ENCODE measurements at places on chromosomes 6 and 20.

- DNase-seq = no peak
Measured at GRCh38 chr6:135298455-135298854, 117.3 kb downstream of the MYB start.

- no peak for DNase-seq
Measured at GRCh38 chr6:11206576-11206975, 25.9 kb downstream of the NEDD9 start.

DNA sequence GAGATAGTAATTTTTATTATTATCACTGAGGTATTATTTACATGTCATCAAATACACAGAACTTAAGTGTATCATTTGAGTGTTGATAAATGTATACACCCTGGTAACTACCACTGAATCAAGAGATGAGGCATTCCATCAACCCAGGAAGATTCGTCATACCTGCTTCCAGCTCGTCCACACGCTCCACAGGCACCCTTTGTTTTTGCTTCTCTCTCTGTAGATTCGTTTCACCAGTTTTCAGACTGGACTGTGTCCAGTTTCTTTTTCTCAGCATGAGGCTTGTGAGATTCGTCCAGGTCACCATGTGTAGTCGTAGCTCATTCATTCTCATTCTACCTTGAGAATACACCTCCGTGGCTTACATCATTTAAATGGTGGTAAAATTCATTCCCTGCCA, 64.5 kb downstream of the BFSP1 start:
- no peak for DNase-seq

GRCh38 chr6:116251568-116252384, 2.1 kb downstream of the TSPYL4 start:
- no peak for DNase-seq

DNA sequence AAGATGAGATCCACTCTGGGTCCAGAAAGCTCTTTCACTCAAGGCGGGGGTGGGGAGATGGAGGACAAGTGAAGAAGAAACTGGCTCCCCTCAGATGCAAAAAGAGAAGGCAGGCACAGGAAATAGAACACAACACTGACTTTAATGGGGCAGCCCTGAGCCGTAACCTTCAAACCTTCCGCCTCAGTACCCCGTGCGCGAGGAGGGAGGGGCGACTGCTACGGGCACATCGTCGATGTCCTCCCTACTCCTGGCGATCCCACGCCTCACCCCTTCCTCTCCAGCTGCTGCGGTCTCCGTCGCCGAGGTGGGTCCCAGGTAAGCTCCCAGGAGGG, 3.9 kb downstream of the SPEF1 start:
- no peak for DNase-seq

DNA sequence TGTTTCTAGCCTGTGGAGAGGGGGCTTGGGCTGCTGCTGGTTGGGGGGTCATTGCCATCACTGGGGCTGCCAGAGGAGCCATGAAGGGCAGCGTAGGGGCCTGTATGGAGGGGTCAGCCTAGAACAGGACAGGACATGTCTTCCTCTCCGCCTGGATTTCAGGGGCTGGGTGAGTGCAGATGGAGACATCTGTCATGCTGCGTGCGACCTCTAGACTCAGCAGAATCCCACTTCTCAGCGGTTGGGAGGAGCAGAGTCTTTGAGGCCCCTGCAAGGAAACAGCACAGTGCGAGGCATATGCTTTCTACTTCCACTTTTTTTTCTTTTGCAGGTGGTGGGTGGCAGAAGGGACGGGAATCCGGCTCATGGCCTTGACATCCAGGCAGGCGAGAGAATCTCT, 67.9 kb downstream of the EZR start:
- DNase-seq = no peak

- no peak for DNase-seq
Measured at GRCh38 chr20:23131766-23132165, 45.6 kb upstream of the CD93 start.

- DNase-seq = no peak
Measured at GRCh38 chr20:13700761-13701160, 62.0 kb upstream of the TASP1 start.

- no peak for DNase-seq
Measured at GRCh38 chr6:34950849-34951248, 61.8 kb downstream of the ANKS1A start.

DNA sequence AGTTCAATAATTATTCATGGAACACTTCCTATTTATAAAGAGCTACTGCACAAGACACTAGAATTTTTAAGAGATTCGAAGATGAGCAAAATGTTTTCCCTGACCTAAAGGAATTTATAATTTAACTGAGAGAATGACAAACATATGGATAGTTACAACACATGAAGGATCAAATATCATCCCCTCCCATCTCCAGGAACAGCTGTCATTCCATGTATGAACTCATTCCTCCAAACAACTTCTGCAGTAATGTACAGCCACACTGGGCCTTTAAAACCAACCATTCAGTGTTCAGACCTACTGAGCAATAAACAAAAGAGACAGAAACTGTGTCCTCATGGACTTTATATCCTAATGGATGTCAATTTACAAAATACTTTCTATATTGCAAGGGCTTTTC, 87.8 kb downstream of the KIF16B start:
- no peak for DNase-seq

- peak; percentile 6 for DNase-seq
Measured at GRCh38 chr20:43537921-43538877, 20.6 kb upstream of the SGK2 start.

DNA sequence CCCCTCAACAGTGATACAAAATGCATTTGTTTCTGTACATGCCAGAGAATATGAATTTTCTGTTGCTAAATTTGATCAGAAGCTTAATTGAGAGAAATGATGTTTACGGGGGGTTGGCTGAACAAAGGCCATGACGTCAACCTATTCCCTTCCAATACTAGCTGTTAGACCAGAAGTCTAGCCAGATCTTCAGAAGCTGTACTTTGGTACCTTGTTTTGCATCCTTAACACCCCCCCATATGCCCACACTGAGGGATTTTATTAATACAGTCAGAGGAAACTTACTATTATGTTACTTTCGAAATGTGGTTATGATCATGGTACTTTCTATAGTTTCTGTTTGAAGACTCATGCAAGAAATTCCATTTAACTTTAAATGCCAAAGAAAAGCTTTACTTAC, 3.1 kb downstream of the NCOA7 start:
- DNase-seq = no peak

DNA sequence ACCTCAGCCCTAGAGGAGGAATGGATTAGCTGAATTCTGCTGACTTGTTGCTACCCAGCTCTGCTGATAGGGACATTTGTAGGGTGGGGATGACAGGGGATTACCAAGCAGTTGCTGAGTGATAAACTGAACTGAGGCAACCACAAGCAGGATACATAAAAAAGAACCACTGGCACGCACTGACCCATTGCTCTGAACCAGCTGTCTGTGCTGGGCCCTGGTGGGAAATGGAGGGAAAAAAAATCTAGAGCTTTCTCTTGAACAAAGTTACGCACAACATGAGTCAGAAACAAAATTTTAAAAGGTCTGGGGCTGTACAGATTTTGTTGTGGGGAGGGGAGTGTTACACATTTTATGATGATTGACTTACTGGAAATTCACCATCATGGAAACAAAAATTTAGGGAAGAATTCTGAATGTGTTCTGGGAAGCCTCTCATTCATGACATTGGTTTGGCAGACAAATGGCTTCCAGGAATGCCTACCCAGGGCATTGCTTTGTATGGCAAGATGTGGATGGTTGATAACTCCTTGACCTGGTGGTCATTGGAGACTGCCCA, 37.7 kb downstream of the FOXO3 start:
- DNase-seq = no peak

GRCh38 chr20:13094976-13095375, 86.2 kb downstream of the SPTLC3 start:
- DNase-seq = no peak

GRCh38 chr6:108157981-108158525, 7.8 kb upstream of the NR2E1 start:
- DNase-seq = no peak

GRCh38 chr6:26525838-26526237, 12.3 kb upstream of the HMGN4 start:
- DNase-seq = no peak

- no peak for DNase-seq
Measured at GRCh38 chr6:34390531-34391472, 1.7 kb downstream of the NUDT3 start.

DNA sequence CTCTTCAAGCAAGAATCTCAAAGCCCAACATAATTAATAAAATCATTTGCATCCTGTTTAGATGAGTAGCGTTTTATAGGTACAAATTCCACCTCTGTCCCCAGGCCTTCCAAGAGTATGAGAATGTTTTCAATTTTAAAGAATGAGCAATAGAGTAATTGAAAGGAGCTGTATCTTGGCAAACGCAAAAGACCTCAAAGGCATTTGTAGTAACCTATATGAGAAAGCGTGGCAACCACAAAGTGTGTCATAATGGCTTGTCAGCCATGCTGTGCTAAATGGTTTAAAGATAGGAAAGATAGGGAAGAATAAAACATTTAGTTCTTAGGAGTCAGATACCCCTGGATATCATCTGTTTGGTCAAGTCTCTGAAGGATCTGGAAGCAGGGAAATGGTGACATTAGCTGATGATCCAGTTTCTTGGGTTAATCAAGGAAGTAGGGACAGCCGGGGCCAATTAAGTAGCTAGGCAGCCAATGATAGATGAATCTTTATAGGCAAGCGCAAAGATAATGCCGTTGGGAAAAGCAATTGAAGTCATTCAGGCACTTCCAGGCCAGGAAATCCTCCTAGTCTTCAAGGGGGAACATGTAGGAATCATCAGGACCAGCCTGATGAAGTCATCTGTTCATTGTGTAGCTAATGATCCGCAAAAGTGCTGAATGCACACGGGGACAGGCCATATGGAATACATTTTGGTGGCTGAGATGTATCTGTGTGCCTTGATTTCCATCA, 71.5 kb upstream of the ISM1 start:
- no peak for DNase-seq

- DNase-seq = no peak
Measured at GRCh38 chr6:6649824-6650349, 61.4 kb downstream of the LY86 start.

DNA sequence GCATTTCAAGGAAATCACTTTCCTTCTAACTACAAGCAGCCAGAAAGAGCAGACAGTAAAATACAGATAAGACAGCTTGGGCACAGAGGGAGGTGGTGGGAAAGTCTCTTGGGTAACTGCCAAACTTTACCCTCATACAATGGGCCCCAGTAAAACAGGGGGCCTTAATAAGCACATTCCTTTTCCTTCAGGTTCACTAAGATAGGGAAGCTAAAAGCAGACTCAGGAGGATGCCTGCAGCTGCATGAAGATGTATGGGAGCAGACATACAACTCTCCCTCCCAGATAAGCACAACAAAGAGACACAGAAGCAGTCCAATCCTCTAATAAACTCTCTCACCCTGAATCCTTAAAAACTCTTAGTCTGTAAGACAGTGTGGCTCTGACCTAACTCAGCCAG, 49.0 kb downstream of the SIM1 start:
- no peak for DNase-seq

- no peak for DNase-seq
Measured at GRCh38 chr20:40797425-40797824, 108.4 kb upstream of the MAFB start.

GRCh38 chr6:14292119-14292518, 174.5 kb downstream of the CD83 start:
- DNase-seq = peak; percentile 63

DNA sequence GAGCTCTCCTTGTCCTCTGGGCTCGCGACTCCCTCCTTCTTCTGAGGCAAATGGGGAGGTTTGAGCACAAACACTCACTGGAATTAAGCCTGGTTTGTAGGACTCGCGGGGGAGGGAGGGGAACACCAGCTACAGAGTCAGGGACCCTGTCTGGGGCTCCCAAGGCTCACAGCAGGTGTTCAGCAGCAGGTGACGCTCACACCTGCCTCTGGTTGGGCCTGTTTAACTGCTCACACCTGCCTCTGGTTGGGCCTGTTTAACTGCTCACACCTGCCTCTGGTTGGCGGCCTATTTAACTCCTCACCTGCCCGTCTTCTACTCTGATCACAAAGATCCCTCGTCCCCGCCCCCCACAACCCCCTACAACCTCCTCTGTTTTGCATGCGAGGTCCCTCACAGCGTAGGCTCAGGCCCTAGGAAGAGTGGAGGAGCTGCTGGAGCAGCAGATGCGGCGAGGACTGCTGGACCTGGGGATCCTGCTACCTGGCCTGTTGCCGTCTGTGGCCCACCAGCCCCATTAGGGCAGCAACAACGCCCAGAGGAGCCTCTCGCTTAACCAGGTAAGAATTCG, 181.9 kb downstream of the ERMARD start:
- peak; percentile 88 for DNase-seq

DNA sequence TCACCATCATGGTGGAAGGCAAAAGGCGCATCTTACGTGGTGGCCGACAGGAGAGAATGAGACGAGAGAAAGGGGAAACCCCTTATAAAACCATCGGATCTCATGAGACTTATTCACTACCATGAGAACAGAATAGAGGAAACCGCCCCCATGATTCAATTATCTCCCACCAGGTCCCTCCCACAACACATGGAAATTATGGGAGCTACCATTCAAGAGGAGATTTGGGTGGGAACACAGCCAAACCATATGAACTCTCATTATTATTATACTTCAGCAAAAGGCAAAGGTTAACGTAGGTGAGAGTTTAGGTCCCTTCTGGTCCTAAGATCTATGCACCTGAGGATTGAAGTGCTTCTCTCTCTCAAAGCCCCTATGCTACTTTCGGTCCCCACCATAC, 2.4 kb upstream of the PFDN4 start:
- DNase-seq = no peak

DNA sequence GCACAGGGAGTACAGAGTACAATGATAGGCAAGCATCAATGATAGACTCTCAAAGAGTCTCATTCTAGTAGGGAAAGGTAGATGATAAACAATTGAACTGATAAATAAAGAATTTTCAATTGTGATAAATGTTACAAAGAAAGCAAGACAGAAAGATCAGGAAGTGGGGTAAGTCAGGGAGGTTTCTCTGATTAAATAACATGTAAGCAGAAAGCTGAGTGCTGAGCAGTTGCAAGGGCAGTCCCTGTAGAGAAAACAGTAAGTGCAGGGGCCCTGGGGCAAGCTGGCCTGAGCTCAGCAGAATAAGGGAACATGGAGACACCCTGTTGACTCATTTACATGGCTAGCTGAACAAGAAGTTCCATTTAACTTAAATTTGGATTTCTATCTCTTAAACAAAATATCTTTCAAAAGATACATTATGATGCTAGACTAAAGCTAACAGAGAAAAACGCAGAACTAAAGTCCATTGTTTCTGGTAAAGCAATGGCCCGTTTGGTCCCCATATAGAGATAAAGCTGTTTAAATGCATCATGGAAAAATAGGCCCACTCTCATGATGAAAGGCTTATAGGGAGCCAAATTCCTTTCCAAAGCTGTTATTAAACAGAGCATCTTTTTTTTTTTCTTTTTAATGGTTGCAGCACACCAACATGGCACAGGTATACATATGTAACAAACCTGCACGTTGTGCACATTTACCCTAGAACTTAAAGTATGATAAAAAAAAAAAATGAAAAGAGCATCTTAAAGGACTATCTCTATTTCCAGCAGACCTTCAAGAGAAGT, 5.3 kb upstream of the TNFAIP3 start:
- DNase-seq = no peak

- no peak for DNase-seq
Measured at GRCh38 chr6:137877113-137877512, 10.1 kb downstream of the TNFAIP3 start.
